ENCODE measurements at places on chromosomes 5 and 9.

GRCh38 chr5:41721516-41721915 is 148.7 kb downstream of the OXCT1 start:
- DNase-seq, result no peak

- no peak for DNase-seq
These were observed 254.3 kb downstream of the MAST4 start for GRCh38 chr5:66850354-66851075.

DNA sequence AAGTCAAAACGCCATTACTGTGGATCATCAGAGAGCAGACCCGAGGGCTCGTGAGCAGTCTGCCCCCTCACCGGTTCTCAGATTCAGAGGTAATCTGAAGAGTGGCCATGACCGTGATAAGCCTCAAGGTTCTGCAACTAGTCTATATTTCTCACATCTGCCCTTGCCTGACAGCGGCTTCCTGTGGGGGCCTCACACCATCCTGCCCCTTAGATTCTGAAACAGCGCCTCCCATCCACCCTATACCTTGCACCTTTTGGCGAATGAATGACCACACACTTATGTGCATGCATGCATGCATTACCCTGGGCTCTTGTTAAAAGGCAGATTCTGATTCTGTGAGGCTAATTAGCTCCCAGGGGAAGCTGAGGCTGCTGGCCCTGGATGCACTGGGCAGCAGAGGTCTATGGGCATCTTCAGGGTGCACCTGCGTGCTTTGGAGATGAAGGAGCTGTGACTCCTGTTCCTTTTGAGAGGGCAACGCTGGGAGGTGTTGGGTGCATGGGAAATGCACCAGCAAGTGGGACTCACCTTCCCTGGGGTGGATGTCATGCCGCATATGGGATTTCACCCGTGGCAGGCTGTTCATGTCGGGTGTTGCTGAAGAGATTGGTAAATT is 7.8 kb upstream of the GADD45G start:
- no peak for DNase-seq

- DNase-seq, result peak; percentile 55
These were observed 90.8 kb downstream of the PLPPR1 start for GRCh38 chr9:101119206-101119819.

DNA sequence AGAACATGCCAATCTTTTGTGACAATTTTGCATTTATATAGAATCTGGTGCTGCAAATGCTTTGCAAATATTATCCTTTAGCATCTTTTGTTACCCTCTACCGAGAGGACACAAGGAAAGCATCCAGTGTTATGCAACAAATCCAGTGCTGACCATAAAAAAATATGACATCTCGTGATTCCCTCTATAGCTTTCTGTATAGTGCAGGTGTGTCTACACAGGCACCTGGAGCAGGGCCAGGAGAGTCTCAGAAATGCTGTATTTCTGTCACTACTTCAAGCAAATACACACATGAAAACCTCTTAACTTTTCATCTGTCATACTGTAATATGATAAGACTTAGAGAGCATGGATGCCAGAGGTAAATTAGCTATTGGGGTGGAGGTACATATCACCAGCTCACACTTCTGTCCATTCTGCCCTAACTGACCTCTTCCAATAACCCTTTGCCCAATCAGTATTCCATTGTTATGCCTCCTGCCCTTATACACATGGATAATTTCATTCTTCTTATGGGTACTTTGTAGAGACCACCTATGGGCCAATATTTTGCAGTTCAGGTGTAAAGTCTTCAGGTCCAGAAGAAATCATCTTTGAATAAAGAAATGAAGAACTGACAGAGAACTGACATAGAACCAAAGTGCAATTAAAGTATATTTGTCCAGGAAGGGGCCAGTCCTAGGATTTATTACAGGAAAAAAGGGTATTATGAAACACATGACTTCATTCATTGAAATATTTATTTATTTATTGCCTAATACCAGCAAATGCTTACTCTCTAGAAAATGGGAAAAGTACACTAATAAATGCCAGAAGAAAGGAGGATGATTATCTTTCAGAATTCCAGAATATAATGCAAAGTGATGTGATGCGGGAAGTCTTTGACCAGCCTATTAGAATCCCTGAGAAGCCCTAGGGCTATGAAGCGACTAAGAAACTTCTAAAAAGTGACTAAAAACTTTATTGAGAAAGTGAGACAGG is 106.5 kb downstream of the EPB41L4A start:
- DNase-seq, result no peak

DNA sequence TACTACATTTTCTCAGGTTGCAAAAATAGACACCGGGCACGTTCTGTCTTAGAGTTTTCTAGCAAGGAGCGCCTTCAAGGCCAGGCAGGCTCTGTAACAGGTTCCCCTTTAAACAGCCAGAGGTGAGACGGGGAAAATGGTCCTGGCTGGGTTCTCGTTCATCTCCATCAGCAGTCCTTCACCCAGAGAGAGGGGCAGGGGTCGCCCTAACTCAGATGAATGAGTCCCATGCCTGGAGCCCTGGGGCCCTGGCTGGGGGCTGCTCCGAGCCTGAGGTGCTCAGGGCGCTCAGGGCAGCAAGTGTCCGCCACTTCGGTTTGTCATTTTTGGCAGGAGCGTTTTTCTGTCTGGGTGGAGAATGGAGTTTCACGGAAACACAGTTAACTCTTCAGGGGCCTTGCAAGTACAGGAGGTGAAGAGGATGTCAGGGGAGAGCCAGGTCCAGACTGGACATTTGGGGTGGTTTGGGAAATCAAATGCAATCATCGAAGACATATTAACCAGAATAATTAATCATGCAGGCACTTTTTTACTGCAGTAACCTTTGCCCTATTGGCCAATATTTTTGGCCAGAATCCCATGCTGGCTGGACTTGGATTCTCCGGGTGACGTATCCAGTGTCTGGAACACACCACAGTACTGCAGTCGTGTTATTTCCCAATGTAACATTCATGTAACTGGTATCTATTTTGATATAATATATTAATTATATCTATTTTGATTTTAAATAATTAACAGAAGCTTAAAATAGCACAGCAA is 2.9 kb downstream of the NTNG2 start:
- DNase-seq, result no peak

GRCh38 chr5:58939664-58940063 is 356.8 kb downstream of the RAB3C start:
- DNase-seq, result no peak

DNA sequence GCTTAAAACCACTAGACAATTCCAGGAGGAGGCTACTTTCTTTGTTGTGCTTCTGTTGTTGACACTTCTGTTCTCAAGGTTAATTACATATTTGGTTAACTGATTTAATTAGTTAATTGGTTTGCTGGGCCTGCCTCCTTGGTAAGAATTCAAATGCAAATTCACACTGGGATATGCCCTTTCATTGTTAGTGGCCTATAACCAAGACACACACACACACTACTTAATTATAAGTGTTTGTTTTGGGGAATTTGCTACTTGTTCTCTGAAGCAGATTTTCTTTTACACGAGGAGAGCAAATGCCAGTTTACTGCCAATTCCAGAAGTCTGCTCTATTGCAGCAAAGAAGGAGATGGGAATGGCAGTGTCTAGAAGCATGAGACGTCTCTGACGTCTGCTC is 101.6 kb upstream of the BASP1 start:
- DNase-seq, result no peak

- DNase-seq, result no peak
These were observed 156.2 kb downstream of the RGS3 start for GRCh38 chr9:113619491-113620376.

GRCh38 chr5:1201327-1202025 is at the start of gene SLC6A19:
Gene SLC6A19, plus strand, starts transcription at chr5:1201595. Its CDS starts 56 bp downstream, at chr5:1201651.
- DNase-seq, result no peak

DNA sequence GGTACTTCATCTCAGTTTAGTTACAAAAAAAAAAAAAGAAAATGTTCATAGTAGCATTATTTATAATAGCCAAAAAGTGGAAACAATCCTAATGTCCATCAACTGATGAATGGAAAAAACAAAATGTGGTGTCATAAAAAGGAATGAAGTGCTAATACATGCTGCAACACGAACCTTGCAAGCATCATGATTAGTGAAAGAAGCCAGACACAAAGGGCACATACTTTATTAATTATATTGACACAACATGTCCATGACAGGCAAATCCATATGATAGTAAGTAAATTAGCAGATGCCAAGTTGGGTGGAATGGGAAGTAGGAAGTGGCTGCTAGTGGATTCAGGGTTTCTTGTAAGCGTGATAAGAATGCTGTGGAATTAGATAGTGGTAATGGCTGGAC is 54.2 kb downstream of the PCDHGC5 start:
- no peak for DNase-seq

DNA sequence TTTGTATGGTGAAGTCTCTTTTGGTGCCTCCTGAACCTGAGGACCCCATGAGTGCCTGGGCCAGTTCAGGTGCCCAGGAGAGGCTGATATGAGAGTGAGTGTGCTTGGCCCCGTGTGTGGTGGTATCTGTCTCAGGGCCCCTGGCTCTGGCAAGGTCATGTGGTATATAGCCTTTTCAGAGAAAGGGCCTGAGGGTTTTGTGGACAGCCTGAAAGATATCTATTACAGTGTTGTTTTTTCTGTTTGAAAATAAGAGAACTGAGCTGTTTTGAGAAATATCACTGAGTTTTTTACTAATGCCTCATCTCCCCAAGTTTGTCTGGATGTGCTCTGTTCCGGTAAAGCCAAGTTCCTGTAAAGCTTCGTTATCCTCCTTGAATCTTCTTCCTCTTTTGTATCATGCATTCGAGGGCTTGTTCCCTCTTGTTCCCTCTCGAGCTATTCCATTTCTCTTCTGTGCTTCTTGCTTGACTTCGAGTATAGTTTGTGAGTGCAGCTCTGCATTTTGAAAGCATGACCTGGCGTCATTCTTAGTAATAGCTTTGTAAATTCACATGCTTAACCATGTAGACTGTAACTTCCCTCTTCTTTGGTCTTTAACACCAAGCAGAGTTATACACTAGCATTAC is 122.3 kb downstream of the MAST4 start:
- no peak for DNase-seq

GRCh38 chr5:152290181-152290580 is 114.9 kb downstream of the NMUR2 start:
- no peak for DNase-seq

DNA sequence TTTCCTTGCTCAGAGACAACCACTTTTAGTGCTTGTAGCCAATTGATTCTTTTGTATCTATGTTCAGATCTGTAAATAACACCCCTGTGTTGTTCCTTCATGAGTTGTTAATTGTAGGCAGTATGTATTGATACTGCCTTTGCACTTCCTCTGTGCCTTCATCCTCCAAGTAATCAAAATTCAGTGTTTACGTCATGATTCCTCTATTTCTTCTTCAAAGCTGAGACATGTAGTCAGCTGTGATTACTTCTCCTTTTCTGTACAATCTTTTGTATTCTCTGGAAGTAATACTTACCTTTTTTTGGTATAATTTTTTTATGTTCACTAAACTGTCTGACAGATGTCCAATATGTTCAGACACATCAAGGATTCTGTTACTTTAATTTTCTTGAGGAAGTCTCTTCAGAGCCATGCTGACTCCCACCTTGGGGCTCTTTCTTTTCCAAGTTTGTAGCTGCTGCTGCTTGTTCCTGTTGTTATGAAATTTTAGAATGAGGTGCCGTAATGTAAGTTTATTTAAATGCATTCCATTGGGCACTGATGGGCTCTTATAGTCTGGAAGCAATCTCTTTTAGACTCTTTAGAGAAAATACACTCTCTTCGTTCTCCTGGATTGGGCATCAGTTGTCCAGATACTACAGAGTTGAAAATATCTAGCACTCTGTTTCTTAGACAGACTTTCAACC is 30.5 kb upstream of the LRRC70 start:
- DNase-seq, result no peak

GRCh38 chr9:110332766-110333165 is 4.9 kb downstream of the TXNDC8 start:
- DNase-seq, result no peak

GRCh38 chr5:145946112-145946861 is 9.9 kb downstream of the SH3RF2 start:
- no peak for DNase-seq

- peak; percentile 22 for DNase-seq
These were observed 318.2 kb downstream of the SLCO4C1 start for GRCh38 chr5:101977729-101978345.

DNA sequence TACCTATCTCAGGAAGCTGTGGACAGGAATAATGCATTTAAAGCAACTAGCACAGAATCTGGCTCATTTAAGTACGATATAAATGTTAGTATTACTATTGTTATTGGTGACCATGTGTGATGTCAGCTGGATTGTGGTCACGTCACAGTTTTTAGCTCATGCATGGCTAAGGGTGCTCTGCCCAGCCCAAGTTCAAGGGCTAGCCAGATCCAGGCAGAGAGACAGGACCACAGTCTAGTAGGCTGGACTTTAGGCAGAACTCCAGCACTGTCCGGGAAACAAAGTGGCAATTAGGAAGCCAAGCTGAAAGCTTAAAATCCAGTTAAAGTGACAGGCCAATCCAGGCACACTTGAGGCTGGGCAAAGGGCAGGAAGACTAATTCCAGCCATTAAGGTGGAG is 273.6 kb downstream of the ADAMTSL1 start:
- no peak for DNase-seq

GRCh38 chr5:160479220-160479619 is 57.6 kb downstream of the PTTG1 start:
- DNase-seq, result no peak

Data from NCI-H2107 (cell line).